ENCODE measurements at places on chromosomes 6 and 20.

- H3K4me1 ChIP-seq = peaks cover 10% of the 10 kb centered on the region
- H3K4me3 ChIP-seq = no peak overlapping the region
- no peaks in the 10 kb centered on the region for H3K27me3 ChIP-seq
- H3K27ac ChIP-seq = no peak overlapping the region
These were observed 27.8 kb upstream of the GATA5 start for GRCh38 chr20:62503401-62504178.

DNA sequence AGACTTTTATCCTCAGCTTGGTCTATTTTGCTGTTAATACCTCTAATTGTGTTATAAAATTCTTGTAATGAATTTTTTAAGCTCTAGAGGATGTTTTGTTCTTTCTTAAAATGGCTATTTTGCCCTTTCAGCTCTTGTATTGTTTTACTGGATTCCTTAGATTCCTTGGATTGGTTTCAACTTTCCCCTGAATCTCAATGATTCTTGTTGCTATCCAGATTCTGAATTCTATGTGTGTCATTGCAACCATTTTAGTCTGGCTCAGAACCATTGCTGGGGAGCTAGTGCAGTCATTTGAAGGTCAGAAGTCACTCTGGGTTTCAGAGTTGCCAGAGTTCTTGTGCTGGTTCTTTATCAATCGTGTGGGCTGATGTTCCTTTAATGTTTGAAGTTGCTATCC lies 37.1 kb downstream of the OTOR start:
- H3K27ac ChIP-seq = no peak overlapping the region
- H3K4me1 ChIP-seq = no peaks in the 10 kb centered on the region
- H3K4me3 ChIP-seq = no peak overlapping the region
- H3K27me3 ChIP-seq = no peaks in the 10 kb centered on the region
- DNase-seq = no peak

DNA sequence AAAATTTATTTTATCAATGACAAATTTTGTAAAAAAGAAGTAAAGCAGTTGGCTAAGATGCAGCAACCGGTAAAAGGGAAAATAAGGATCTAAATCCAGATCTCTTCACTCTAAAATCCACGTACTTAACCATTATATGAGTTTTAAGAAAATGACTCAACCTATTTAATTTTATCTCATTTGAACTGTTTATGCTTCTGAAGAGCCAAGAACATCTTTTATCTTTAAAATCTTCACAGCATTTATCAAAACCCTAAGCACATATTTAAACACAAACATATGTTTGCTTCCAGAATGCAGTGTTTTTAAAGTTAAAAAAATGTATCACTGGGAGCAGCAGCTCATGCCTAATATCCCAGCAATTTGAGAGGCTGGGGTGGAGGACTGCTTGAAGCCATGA lies 339.2 kb downstream of the NKAIN2 start:
- no peaks in the 10 kb centered on the region for H3K4me1 ChIP-seq
- DNase-seq = no peak
- H3K27ac ChIP-seq = no peak overlapping the region
- no peaks in the 10 kb centered on the region for H3K27me3 ChIP-seq
- H3K4me3 ChIP-seq = no peak overlapping the region

GRCh38 chr20:61126369-61127195 lies 125.5 kb upstream of the CDH4 start:
- no peak for DNase-seq
- no peak overlapping the region for H3K27ac ChIP-seq
- H3K4me1 ChIP-seq = no peaks in the 10 kb centered on the region
- no peak overlapping the region for H3K4me3 ChIP-seq
- H3K27me3 ChIP-seq = no peaks in the 10 kb centered on the region
- H3K36me3 ChIP-seq = no peaks in the 10 kb centered on the region

DNA sequence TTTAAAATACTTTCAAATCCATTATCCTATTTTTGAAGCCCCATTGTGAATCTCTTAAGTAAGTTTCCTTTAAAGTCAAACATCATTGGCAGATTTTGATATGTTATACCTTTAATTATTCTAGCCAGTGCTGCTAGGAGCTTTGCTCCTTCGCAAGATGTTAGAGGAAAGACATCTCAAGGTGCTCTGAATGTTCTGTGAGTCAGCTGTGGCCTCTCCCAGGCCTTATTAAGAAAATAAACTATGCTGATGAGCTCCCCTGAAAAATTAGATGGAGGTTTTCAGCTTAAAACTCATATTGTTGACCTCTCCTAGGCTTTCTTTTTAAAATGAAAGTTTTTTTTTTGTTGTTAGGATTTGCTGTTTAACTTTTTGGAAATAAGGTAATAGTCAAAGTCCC lies 57.3 kb downstream of the TRAF3IP2 start:
- DNase-seq = no peak
- no peaks in the 10 kb centered on the region for H3K36me3 ChIP-seq
- H3K27ac ChIP-seq = no peak overlapping the region
- no peak overlapping the region for H3K4me3 ChIP-seq
- H3K27me3 ChIP-seq = no peaks in the 10 kb centered on the region
- H3K4me1 ChIP-seq = peaks cover 24% of the 10 kb centered on the region

DNA sequence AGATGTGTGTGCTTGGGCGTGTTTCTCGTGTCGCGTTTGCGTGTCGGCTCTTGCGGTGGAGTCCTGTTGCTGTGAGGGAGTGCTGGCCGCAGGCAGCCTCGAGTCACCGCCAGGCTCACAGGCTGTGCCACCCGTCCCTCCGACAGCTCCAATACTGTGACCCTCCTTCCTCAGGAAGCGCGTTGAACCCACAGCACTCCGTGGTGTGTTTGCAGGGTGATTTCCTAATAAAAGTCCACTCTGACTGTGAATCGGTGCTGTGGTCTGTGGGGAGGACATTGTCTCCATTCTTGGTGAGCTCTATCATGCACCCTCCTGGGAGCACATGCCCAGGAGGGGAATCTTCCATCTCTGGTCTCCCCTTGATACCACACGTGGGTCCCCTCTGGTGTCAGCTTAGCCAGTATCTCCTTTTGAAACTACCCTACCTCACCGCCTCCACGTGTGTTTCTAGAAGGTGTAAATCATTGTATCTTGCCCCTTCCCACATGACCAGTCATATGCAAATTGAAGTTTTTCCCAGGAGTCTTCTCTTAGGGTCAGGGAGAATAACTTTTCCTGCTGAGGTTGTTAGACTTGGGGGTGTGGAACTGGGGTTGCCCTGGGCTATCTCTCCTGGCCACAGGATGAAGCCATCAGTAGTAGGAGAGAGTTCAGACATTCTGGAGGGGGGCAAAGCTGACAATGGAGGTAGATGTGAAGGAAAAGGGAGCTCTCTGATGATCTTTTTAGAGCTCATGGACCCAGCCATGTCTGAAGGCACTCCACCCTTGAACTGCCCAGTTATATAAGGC lies 13.3 kb upstream of the PCMTD2 start:
- H3K4me1 ChIP-seq = no peaks in the 10 kb centered on the region
- no peak overlapping the region for H3K4me3 ChIP-seq

DNA sequence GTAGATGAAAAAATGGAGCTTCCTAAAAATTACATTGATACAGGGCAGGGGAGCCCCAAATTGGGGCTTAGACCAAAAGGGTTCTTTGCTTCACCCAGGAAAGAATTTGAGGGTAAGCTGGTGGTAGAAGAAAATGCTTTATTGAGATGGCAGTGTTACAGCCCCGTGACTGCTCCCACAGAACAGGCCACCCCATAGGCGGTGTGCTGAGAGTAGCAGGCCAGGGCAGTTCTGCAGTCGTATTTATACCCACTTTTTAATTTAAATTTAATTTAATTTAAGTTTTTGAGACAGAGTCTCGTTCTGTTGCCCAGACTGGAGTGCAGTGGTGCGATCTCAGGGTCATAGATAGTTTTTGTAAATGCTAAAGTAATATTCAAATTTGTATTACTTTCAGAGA lies 265.0 kb downstream of the CDH26 start:
- no peak overlapping the region for H3K27ac ChIP-seq
- no peaks in the 10 kb centered on the region for H3K27me3 ChIP-seq
- H3K4me3 ChIP-seq = no peak overlapping the region
- no peaks in the 10 kb centered on the region for H3K36me3 ChIP-seq
- no peak for DNase-seq

DNA sequence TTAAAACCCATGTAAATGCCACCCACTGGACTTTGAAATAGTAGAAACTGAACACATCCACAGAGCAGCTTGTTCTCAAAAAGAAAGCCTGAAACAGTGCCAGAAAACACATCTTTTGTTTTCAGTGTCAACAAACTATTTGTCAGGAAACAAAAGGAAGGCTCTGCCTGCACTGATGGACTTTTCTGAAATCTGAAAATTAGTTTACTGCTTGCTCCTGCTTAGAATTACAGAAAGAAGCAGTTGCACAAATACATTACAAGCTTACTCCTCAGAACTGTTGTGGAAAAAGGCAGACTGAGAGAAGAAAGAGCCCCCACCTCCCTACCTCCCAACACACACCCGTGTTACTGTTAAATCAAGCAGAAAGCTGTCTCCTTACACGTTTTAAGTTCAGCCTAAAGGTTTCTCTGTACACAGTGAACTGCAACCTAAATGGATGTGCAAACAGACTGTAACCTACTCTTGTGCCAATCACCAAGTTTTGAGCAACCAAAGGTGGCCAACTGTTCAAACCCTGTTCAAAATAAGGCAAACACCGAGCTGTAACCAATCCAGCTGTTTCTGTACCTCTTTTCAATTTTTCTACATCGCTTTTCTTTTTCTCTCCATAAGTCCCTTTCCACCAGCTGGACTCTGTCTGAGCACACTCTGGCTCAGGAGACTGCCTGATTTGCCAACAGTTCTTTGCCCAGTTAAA lies 43.7 kb downstream of the FRK start:
- no peak overlapping the region for H3K4me3 ChIP-seq
- H3K27ac ChIP-seq = peak overlapping the region; percentile 54
- H3K36me3 ChIP-seq = no peaks in the 10 kb centered on the region
- H3K27me3 ChIP-seq = no peaks in the 10 kb centered on the region
- no peak for DNase-seq
- peaks cover 10% of the 10 kb centered on the region for H3K4me1 ChIP-seq

GRCh38 chr6:105779110-105779509 lies 307.0 kb upstream of the PRDM1 start:
- peaks cover 4% of the 10 kb centered on the region for H3K4me1 ChIP-seq
- DNase-seq = no peak
- no peak overlapping the region for H3K27ac ChIP-seq
- no peaks in the 10 kb centered on the region for H3K27me3 ChIP-seq
- no peaks in the 10 kb centered on the region for H3K36me3 ChIP-seq

DNA sequence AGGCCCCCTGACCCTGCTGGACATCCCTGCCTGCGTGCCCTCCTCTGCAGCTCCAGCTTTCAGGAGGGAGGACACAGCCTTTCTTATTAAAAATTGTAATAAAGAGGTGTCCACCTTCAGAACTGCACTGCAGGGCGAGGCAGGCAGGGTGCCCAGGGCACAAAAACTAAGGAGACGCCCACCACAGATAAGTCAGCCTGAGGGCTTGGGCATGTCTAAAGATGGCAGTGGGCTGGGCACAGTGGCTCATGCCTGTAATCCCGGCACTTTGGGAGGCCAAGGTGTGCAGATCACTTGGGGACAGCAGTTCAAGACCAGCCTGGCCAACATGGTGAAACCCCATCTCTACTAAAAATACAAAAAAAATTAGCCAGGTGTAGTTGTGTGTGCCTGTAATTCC lies 7.0 kb upstream of the C20orf144 start:
- DNase-seq = no peak
- H3K36me3 ChIP-seq = peaks cover 10% of the 10 kb centered on the region
- peaks cover 14% of the 10 kb centered on the region for H3K4me1 ChIP-seq
- H3K27ac ChIP-seq = no peak overlapping the region

DNA sequence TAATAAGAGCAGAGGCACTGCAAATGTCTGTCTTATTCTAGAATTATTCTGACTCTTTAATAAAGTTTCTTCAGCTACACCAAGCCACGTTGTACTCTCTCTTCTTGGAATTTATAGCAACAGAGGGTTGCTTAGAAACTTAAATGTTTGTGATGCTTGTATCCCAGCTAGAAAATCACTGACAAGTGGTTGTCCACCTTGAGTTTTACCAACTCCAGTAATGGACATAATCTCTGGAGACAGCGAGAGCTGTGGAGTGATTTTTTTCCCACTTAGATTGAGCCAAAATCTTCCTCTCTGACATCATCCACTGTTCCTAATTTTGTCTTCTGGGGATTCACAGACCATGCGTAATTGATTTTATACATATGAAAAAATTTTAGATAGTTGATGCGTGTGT lies 8.0 kb downstream of the ECT2L start:
- no peaks in the 10 kb centered on the region for H3K4me1 ChIP-seq
- no peak for DNase-seq
- H3K36me3 ChIP-seq = no peaks in the 10 kb centered on the region
- no peaks in the 10 kb centered on the region for H3K27me3 ChIP-seq
- H3K4me3 ChIP-seq = no peak overlapping the region

Data from esophagus squamous epithelium (tissue), 5 donors.